Nephron progenitor cell (in vitro differentiated cells): ENCODE measurements at places on chromosomes 1 and 21.

GRCh38 chr1:30291526-30291925 is 431.9 kb downstream of the MATN1 start:
- DNase-seq, result no peak

GRCh38 chr1:207336559-207337467 is 15.3 kb downstream of the CD55 start:
- DNase-seq, result no peak

GRCh38 chr1:119219711-119220110 is 79.3 kb upstream of the WARS2 start:
- no peak for DNase-seq

DNA sequence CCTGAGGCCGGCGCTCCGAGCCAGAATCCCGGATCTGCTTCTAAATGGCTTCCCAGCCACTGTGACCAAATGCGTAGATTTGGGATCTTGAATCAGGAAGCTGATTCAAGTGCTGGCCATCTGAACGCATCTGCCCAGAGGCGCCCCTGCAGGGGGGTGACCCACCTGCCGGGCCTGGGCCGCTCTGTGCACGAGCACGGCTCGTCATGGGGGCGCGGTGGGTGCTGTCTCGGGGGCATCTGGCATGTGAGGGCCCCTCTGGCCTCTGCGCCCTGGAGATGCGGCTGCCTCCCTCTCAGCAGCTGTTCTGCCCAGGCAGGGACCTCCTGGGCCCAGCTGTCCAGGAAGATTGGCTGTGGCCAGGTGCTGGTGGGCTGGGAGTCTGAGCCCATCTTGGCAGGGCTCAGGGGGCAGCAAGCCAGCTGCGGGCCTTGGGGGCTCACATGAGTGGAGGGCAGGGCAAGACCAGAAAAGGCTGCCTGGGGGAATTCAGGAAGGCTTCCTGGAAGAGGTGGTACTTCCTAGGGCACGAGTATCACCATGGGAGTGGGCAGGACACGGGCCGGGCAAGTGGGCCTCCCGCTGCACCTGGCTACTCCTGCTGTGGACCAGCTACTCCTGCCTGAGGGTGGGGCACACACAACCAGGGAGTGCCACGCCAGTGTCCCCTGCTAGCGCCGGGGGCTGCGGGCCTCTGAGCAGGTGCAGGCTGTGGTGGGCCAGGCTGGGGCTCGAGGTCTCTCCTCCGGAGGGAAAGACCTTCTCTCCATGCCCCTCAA is 25.1 kb downstream of the PLCH2 start:
- no peak for DNase-seq

DNA sequence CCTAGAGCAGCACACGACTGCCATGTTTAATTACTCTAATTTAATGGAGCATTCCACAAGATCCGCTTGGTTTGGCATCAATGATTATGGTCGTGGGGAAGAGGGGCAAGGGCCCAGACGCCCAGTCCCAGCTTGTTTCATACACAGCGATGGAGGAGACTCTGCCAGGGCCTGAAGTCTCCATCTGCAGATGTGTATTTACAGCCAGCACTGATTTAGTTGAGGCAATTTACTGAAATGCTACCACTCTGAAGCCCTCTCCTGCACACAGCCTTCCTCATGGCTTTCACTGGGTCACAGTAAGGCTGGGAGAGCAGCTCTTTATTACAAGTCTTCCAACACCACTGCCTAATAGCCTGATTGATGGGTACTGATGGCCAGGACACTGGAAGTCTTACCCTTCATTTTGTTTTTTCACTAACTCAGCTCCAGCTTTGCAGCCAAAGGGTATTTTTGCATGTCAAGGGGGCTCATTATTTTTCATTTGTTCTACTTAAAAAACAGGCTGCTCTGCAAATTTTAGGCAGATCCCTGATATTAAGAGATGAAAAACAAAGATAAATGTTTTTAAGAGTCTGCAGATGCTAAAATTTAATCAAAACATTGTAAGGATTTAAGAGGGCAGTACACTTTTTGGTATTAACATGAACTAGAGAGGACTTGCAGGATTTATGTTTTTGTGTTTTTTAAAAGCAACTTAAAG is 236.3 kb downstream of the SIPA1L2 start:
- no peak for DNase-seq

DNA sequence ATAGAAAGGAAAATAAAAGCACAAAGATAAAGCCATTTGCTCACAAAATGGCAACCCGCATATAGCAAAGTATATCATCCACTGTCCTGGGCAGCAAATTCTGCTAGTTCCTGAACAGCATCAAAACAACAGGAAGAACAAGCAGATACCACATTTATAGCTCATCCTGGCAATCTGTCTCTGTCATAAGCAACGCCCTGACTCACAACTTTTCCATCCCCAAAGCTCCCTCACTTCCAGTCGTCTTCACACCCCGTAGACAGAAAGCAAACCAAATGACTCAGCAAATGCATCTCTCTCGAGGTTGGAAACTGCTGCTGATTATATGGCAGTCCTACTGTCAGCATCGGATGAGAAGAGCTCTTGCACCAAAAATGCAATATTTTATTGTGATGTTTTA is 65.8 kb downstream of the AK5 start:
- no peak for DNase-seq

DNA sequence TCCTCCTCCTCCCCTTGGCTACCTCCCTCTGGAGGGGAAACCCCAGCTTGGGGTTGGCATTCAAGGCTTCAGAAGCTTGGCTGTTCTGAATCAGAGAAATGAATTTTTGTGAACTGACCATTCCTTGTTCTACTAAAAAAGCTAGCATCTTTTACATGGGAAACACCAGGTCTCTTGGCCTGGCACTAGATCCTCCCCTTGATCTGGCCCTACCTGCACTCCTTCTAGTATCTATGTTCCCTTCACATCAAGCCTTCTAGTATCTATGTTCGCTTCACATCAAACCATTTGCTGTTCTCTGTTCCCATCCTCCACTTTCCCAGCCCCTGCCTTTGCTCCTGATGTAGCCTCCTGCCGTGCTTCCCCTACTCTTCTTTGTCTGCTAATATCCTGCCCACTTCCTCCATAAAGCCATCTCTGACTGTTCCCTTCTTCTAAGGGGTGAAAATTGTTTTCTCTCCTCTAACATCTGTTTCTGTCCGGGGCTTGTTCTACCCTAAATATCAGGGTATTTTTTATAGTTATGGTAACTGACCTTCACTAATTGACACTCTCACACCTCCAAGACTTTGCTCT is 25.8 kb downstream of the FAM151A start:
- DNase-seq, result no peak

GRCh38 chr1:177278626-177279390 is 108.0 kb downstream of the BRINP2 start:
- no peak for DNase-seq

GRCh38 chr1:232383455-232384123 is 246.3 kb downstream of the SIPA1L2 start:
- DNase-seq, result no peak

- DNase-seq, result no peak
Observed at GRCh38 chr1:77961392-77961791, 17.5 kb downstream of the FUBP1 start.

DNA sequence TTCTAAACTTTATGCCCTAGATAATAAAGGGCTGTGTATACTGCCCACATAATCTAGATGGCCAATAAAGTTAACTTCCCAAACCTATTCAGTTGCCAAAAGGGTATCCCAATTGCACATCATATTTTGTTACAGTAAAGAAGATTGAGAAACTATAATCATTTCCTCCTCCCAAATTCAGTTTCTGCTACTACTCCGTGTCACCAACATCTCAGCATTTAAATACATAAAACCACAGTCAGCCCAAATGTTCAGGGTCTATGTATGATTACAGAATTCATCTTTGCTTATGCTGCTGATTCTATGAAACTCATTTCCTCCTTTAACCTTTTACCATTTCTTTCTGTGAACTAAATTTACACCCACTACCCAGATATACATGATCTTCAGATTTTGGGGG is 28.6 kb downstream of the NRIP1 start:
- DNase-seq, result no peak

- DNase-seq, result no peak
Observed at GRCh38 chr1:108901106-108901505, 24.3 kb downstream of the GPSM2 start.

GRCh38 chr1:116377541-116378529 is 4.8 kb downstream of the ATP1A1 start:
- DNase-seq, result no peak

DNA sequence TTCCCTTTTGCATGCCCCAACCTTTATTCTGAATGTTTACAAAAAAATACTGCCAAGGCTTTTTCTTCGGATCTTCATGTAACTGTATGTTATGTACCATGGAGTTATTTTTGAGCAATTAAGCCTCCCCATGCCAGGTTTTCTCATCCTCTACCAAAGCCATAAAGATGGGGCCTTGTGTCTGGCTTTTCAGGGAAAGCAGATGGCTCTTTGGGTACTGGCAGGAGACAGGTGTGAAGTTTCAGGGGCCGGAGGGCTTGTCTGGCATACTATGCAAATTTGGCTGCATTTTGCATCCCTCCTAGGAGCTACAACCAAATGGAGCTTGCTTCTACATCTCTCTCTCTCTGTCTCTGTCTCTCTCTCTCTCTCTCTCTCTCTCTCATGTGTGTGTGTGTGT is 28.1 kb upstream of the PLXNA2 start:
- no peak for DNase-seq

GRCh38 chr1:118154220-118154619 is 30.8 kb downstream of the SPAG17 start:
- DNase-seq, result no peak

DNA sequence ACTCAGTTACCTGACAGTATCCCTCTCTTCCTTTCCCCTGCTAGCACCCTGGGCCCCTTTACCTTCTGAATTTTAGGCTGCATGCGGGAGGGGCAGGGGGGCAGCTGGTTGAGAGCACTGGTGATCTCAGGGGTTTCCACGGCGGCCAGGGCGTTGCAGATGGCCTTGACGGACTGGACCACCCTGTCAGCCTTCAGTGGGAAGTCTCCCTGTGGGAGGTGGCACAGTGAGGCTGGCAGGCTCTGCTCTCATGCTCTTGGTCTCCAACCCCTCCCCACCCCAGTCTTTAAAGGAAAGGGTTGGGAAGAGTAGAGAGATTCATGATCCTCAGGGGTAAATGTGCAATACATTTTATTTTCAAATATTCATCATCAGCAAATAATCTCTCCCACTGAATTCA is 36.9 kb downstream of the PIK3C2B start:
- no peak for DNase-seq

DNA sequence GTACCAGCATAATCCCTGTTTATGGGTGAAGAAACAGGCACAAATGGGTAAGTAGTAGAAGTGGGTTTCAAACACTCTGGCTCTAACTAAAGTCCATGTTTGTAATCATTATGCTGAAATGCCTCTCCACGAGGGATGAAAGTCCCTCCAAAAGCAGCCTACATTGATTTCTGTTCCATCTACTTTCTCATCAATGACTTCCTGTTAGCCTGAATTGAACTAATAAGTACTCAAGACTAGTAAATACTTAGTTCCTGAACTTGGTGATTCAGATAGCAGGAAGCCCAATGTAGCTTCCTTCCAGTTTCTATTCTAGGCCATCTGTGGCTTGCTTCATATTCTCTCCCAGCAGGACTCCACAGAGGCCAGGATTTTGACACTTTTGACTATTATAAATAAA is 11.3 kb upstream of the BACH1 start:
- DNase-seq, result no peak

DNA sequence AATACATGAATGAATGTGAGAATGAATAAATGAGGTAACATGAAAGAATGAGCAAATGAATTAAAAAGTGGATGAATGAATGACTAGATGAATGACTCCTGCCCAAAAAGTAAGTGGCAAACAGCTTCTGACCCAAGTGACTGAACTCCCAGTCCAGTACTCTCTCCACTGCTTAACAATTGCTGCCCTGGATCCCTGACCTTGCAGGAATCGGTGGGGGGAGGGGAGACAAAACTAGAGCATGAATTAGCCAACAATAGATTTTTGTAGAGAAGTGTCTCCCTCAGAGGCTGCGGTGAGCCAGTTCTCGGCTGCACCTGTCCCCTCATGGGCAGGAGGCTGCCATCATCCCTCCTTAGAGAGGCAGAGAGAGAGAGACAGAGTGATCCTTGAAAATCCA is 5.9 kb upstream of the GRIK3 start:
- no peak for DNase-seq
